ENCODE measurements at places on chromosomes 4 and X. TPM values are rescaled to one million over a fixed set of nuclear protein-coding genes. Genes with fewer than 3 reads are reported as not detected.
A peak's percentile ranks its signal among the peaks of the same experiment; 100 is the strongest.

ADGRL3 gene
- polyA plus RNA-seq, result 3.9 TPM

GRCh38 chrX:112849016-112849415 lies 8.4 kb upstream of the AMOT start:
- H3K4me1 ChIP-seq, result no peaks in the 10 kb centered on the region
- no peak overlapping the region for H3K27ac ChIP-seq
- no peaks in the 10 kb centered on the region for H3K36me3 ChIP-seq
- DNase-seq, result no peak

DNA sequence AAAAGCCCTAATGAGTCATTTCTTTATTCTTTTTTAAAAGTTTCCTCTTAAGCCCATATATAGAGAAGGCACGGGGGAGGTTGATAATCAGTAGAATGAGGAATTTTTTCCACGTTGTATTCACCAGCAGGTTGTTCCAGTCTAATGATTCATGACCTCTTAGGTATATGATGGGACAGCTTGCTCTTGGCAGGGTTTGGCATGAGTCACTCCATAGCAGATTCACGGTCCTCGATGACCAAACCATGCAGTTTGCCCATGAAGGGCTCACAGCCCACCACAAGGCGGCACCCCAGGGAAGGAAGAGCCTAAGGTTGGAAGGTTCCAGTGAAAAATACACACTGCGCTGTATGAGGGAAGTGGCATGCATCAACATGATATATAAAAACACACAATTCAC lies 623.8 kb upstream of the DIPK2B start:
- H3K36me3 ChIP-seq, result no peaks in the 10 kb centered on the region
- no peaks in the 10 kb centered on the region for H3K4me1 ChIP-seq
- DNase-seq, result no peak
- no peak overlapping the region for H3K27ac ChIP-seq
- H3K27me3 ChIP-seq, result no peaks in the 10 kb centered on the region

GRCh38 chr4:126755506-126755905 lies 877.3 kb upstream of the INTU start:
- no peak for DNase-seq
- H3K36me3 ChIP-seq, result no peaks in the 10 kb centered on the region
- H3K27me3 ChIP-seq, result no peaks in the 10 kb centered on the region
- H3K4me1 ChIP-seq, result no peaks in the 10 kb centered on the region
- no peak overlapping the region for H3K4me3 ChIP-seq

GRCh38 chr4:98516441-98517217 lies 141.8 kb downstream of the TSPAN5 start:
- H3K27ac ChIP-seq, result no peak overlapping the region
- no peak for DNase-seq
- no peaks in the 10 kb centered on the region for H3K27me3 ChIP-seq
- H3K4me3 ChIP-seq, result no peak overlapping the region
- peaks cover 18% of the 10 kb centered on the region for H3K4me1 ChIP-seq

GRCh38 chrX:13741695-13742094 lies 7.1 kb downstream of the OFD1 start:
- peaks cover 4% of the 10 kb centered on the region for H3K36me3 ChIP-seq
- no peaks in the 10 kb centered on the region for H3K27me3 ChIP-seq
- peaks cover 4% of the 10 kb centered on the region for H3K4me1 ChIP-seq
- H3K27ac ChIP-seq, result no peak overlapping the region
- DNase-seq, result no peak

DNA sequence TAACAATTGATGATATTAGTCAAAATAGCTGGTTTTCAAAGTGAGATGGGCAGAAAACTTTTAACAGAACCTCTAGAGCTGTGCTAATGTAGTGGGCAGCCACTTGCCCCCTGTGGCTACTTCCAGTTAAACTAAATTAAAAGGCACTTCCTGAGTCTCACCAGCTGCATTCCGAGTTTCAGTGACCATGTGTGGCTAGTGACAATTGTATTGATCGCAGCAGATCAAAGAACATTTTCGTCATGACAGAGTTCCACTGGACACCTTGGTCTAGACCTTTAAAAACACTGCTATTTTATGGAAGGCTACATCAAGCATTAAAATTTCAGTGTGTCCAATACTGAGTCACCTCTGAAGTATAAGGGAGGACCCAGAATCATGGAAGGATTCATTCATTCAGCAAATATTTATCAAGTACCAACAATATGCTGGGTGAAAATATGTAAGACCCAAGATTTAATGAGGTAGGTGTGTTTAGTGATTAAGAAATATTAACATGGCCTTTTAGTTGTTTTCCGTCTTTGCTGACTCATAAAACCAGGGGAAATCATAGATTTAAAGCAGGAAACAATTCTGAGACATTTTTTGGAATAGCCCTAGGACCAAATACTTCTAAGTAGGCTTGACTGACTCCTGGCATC lies 5.1 kb upstream of the FAT1 start:
- H3K27ac ChIP-seq, result no peak overlapping the region
- peaks cover 5% of the 10 kb centered on the region for H3K4me1 ChIP-seq
- no peaks in the 10 kb centered on the region for H3K36me3 ChIP-seq
- no peak overlapping the region for H3K4me3 ChIP-seq
- H3K27me3 ChIP-seq, result no peaks in the 10 kb centered on the region
- no peak for DNase-seq

GRCh38 chr4:10690185-10690907 lies 5.8 kb upstream of the CLNK start:
- no peak for DNase-seq
- no peaks in the 10 kb centered on the region for H3K27me3 ChIP-seq
- no peak overlapping the region for H3K4me3 ChIP-seq

BANK1 gene
- 0.33 TPM for polyA plus RNA-seq

GRCh38 chr4:56317749-56318148 lies 69.5 kb downstream of the AASDH start:
- 0 out of 2 replicates have a peak, but pooled peaks cover 3% of the 10 kb centered on the region for H3K36me3 ChIP-seq
- H3K4me3 ChIP-seq, result no peak overlapping the region
- no peak overlapping the region for H3K27ac ChIP-seq
- H3K4me1 ChIP-seq, result no peaks in the 10 kb centered on the region

DNA sequence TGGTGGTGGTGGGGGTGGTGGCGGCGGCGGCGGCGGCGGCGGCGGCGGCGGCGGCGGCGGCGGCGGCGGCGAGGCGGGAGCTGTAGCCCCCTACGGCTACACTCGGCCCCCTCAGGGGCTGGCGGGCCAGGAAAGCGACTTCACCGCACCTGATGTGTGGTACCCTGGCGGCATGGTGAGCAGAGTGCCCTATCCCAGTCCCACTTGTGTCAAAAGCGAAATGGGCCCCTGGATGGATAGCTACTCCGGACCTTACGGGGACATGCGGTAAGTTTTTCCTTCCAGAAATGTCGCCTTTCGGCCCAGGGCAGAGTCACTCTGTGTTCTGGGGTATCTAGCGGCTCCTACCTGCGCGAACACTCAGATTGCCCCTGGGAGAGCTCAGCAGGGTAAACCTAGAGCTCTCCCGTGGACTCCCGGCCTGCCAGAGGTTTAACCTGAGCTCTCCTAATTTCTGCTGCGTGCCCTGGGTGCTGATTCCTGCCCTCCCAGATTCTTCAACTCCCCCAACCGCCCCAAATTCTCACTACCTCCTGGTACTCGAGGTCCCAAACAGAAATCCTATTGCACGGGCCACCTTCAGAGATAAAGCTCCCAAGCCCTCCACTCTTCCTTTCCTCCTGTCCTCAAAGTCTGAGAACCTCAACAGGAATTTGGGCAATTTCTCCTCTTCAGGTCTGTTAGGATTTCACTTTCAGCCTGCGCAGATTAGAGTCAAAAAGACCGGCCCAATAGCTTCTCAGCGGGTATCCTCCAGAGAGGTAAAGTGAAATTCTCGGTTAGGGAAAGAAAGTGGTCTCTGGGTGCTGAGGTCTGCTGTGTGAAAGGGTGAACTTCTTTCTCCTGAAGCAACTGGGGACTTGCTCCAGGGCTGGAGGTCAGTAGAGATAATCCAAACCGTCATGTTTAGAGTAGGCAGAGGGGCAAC lies 2.9 kb downstream of the AR start:
- peak overlapping the region; percentile 57 for H3K4me3 ChIP-seq
- peak; percentile 44 for DNase-seq
- no peaks in the 10 kb centered on the region for H3K27me3 ChIP-seq
- no peaks in the 10 kb centered on the region for H3K36me3 ChIP-seq
- peaks cover 7% of the 10 kb centered on the region for H3K4me1 ChIP-seq

DNA sequence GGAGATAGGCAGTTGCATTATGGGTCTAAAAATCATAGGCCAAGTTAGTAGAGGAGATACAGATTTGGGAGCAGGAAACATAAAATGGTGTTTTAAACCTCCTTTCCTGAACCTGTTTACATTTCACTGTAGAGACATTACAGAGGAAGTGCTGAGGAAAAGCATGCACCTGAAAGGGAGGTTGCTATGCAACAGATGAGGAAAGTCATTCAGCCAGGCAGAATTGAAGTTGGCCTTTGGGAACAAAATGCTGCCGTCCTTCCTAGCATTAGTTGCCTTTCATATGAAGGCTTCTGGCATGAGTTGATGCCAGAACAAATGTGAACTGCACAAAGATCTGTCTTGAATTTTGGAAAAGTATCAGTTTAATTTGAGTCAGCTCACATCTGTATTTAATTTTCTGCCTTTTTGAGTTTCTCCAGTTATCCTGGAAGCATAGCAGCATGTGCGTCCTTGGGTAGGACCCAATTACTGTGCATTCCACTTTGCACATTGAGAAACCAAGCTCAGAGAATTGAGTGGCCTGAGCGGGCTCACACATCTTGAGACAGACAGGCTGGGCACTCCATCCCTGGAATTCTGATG lies 38.2 kb downstream of the MAGED1 start:
- H3K36me3 ChIP-seq, result no peaks in the 10 kb centered on the region
- no peaks in the 10 kb centered on the region for H3K4me1 ChIP-seq
- no peaks in the 10 kb centered on the region for H3K27me3 ChIP-seq
- DNase-seq, result no peak
- H3K27ac ChIP-seq, result no peak overlapping the region
- no peak overlapping the region for H3K4me3 ChIP-seq

GSTCD gene
- 7.2 TPM for polyA plus RNA-seq

DNA sequence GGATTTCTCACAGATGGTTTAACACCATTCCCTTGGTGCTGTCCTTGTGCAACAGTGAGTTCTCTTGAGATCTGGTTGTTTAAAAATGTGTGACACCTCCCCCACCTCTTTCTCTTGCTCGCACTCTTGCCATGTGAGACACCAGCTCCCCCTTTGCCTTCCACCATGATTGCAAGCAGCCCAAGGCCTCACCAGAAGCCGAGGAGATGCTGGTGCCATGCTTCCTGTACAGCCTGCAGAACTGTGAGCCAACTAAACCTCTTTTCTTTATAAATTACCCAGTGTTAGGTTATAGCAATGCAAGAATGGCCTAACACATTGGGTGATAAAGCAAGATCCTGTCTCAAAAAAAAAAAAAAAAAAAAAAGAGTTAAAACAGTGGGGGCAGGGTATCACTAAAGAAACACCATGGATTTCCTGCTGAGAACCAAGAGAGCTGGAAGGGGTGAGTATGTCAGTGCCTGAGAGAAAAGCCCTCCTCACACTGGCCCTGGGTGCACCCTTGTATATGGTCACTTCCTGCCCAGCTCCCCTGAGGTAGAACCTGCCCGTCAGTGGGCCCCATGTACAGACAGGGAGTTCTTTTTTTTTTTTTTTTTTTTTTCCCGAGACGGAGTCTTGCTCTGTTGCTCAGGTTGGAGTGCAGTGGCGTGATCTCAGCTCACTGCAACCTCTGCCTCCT lies 46.4 kb downstream of the APOO start:
- DNase-seq, result no peak
- H3K4me1 ChIP-seq, result no peaks in the 10 kb centered on the region
- H3K36me3 ChIP-seq, result no peaks in the 10 kb centered on the region
- H3K4me3 ChIP-seq, result no peak overlapping the region
- no peak overlapping the region for H3K27ac ChIP-seq

DNA sequence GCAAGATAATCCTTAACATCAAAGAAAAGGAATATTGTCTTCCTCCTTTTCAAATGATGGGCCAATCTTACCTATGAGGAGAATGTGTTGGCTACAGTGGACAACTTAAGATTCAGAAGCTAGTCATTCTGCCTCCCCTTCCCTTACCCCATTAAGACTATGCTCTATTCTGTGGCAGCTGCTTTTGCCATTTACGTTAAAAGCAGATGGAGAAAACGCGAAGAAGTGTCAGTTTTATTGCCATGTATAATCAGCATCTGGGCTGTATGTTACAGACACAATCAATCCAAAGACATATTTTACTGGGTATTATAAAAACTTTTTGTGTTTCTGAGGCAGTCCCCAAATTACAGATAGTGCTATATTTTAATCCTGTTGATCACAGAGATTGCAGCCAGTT lies 196.1 kb upstream of the PACRGL start:
- H3K27ac ChIP-seq, result no peak overlapping the region
- no peak for DNase-seq
- H3K4me1 ChIP-seq, result no peaks in the 10 kb centered on the region
- no peaks in the 10 kb centered on the region for H3K36me3 ChIP-seq

- H3K27ac ChIP-seq, result no peak overlapping the region
- no peaks in the 10 kb centered on the region for H3K27me3 ChIP-seq
- H3K36me3 ChIP-seq, result no peaks in the 10 kb centered on the region
- DNase-seq, result no peak
- no peak overlapping the region for H3K4me3 ChIP-seq
These were observed 233.8 kb downstream of the FSTL5 start for GRCh38 chr4:161929956-161930355.

DNA sequence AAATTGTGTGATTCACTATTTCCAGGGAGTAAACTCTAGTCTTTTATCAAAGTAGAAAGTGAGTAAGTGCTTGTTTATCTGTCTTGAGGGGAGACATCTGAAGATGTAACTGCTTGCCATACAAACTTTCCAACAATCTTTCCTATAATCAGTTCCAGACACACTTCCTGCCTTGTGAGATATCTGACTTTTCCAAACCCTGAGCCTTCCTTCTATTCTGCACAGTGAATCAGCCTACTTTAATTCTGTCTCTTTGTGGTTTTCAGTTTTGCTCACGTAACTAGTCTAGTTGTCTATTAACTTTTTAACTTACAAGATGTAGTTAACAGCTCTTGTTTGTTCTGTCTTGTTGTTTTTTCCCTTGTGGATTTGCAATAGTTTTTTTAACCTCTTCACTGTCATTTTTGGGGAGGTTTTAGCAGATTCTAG lies 947.8 kb downstream of the C4orf33 start:
- H3K4me3 ChIP-seq, result no peak overlapping the region
- no peak for DNase-seq
- H3K36me3 ChIP-seq, result no peaks in the 10 kb centered on the region
- H3K27me3 ChIP-seq, result no peaks in the 10 kb centered on the region

DNA sequence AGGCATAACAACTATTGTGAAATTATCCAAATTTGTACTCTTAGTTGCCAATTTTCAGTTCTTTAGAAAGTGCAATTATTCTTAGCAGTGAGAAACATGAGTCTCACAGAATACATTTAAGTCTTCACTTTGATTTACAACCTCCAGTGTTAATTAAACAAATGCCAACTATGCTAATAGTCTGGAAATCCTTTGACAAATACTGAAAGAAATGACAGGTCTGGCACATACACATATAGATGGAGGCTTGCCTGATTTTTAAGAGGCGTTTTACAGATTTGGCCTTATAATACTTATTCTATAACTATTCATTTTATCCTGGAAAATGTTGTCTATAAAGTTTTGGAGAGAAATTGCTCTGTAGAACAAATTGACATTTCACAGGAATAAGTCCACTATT lies 320.1 kb downstream of the TRIML1 start:
- no peaks in the 10 kb centered on the region for H3K4me1 ChIP-seq
- H3K27me3 ChIP-seq, result no peaks in the 10 kb centered on the region
- DNase-seq, result no peak
- H3K4me3 ChIP-seq, result no peak overlapping the region
- no peak overlapping the region for H3K27ac ChIP-seq
- H3K36me3 ChIP-seq, result peaks cover 11% of the 10 kb centered on the region
